ENCODE measurements at places on chromosomes 13 and 19. TPM values are rescaled to one million over a fixed set of nuclear protein-coding genes. Genes with fewer than 3 reads are reported as not detected.

GRCh38 chr19:10122045-10122444 lies 2.3 kb upstream of the EIF3G start:
- no peak for DNase-seq

- no peak for DNase-seq
Measured at GRCh38 chr19:34263745-34264237, 9.4 kb downstream of the GARRE1 start.

DNA sequence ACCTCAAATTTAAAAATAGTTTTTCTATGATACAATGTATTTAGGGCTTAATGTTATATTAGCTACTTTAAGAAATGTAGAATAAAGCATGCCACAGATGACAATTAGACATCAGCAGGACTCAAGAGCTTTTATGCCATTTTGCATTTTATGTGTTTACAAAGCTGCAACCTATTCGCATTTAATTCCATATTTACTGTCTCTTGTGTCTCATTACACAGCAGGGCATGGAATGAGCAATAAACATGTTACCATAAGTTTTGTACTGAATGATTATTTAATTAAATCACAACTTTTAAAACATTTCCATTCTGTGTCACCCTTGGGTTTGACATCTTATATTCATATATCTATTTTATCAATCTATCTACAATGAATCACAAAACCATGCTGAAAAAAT lies 1756.9 kb downstream of the PCDH9 start:
- DNase-seq: no peak

- DNase-seq: no peak
Measured at GRCh38 chr19:9958379-9958821, 22.1 kb upstream of the OLFM2 start.

GRCh38 chr13:99217461-99218110 lies 16.9 kb downstream of the UBAC2 start:
- DNase-seq: no peak

GRCh38 chr19:7582446-7582845 lies 13.2 kb upstream of the CAMSAP3 start:
- peak; percentile 44 for DNase-seq

DNA sequence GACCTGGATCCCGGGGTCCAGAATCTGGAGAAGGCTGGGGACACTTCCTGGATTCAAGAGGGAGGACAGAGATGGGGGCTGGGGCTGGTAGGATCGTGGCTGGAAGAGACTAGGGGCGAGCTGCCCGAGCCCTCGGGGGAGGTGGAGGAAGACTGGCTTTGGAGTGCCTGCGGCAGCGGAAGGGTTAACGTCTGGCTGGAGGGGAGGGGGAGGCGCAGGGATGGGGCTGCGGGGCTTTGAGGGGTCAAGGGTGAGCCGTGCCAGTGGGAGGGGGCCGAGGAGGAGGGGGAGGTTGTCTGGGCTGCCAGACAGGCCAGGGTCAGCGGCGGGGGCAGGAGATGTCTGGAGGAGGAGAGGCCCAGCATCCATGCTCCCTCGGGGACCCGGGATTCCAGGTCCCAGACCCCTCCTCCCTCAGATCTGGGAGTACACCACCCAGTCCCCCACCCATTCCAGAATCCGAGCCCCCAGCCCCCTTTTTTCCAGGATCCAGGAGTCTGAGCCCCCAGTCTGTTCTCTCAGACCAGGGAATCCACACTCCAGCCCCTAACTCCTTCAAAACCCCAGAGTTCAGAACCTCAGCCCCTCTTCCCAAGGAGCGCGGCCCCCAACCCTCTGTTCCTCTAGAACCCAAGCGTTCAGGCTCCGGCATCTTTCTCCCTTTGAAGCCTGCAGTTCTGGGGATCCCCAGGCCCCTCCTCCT lies 3.2 kb upstream of the SPACA6 start:
- no peak for DNase-seq

- DNase-seq: no peak
Measured at GRCh38 chr19:38304866-38305429, 897 bp downstream of the C19orf33 start.

- peak; percentile 96 for DNase-seq
Measured at GRCh38 chr19:15449620-15450527, at the start of gene WIZ. TSS of gene WIZ (minus strand) at chr19:15449956. CDS start at chr19:15448307, 1,649 bp downstream.

GRCh38 chr13:90928109-90928508 lies 419.4 kb upstream of the MIR17HG start:
- no peak for DNase-seq

DNA sequence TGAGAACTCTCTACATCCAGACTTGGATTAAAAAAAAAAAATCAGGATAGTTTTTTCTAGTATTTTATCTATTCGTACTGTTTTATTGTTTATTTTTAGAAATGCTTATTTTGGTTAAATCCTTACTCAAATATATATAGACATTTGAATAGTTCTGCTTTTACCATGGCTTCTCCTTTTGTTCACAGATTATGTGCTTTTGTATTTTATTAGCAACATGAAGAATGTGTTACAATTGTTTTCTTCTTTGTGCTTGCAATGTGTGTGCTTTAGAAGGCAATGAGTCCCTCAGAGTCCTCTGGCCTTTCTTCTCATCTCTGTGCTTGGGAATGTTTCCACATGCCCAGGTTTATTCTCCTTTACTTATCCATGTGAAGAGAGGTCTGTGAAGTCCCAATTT lies 324.0 kb downstream of the KCNRG start:
- no peak for DNase-seq

GRCh38 chr13:71219698-71220415 lies 647.1 kb downstream of the DACH1 start:
- no peak for DNase-seq

- DNase-seq: no peak
Measured at GRCh38 chr13:32889986-32890565, 126.1 kb upstream of the KL start.

- DNase-seq: peak; percentile 81
Measured at GRCh38 chr19:3403489-3404323, 37.3 kb downstream of the NFIC start.

DNA sequence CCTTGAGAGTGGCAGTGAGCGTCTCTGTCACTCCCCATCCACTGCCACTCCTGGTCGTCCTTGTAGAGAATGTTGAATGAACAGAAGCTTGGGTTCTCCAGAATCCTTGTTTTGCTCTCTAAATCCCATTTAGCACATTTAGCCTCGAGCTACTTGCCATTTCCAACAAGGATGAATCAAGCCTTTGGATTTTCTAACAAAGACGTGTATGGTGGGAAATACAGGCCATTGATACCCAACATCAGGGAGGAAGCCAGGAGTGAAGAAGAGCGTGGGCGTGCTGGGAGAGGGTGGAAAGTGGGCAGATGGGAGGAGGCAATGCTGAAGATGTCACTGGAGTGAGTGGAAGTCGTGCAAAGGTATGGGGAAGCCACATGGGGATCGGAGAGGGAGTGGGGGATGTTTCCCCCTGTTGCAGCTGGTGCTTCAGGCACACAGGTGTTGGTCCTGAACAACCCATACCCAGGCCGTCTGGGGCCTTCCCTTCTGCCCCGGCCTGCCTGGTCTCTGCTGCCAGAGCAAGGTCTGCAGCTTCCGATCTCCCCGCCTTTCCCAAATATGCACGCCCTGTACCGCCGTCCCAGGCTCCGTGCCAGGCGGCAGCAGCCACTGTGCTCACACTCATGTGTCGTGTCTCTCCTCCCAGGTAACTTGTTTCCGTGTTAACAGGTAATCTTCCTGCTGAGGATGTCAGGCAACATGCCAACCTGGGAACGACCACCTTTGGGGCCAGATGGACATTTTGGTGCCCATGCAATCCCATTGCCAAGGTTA lies 48.7 kb downstream of the ZIC5 start:
- DNase-seq: no peak

DNA sequence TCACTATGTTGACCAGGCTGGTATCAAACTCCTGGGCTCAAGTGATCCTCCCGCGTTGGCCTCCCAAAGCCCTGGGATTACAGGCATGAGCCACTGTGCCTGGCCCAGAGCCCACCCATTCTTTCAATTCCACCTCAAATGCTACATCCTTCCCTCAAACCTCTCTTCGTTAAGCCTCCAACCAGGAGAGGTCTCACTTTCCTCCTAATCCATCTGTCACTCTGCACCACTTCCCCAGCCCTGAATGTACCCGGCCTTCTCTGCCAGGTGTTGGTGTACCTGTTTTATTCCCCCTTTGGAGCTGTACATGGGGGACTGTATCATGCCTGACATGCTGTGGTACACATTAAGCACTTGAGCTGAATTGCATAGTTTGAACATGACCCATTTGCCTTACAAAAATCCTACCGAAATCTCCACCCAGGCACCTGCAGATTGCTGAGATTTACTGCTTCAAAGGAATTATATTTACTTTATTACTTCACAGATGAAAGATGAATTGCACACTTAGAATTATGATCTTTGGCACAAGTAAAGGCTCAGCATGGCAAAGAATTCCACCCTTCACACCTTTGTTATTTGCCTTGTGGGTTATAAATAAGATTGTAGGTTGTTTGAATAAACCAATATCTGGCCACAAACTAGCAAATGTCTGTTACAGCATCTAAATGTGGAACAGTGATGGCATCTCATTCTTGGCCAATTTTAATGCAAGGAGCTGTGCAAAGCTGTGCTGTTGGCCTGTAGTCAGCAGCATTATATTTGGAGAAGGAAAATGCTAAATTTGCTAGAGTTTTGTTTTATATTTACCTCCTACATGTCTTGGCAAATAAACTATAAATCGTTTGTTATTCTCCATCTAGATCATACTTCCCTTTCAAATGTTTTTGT lies 15.6 kb upstream of the WASF3 start:
- no peak for DNase-seq

- no peak for DNase-seq
Measured at GRCh38 chr13:56697011-56697410, 443.7 kb upstream of the PRR20A start.

- DNase-seq: no peak
Measured at GRCh38 chr19:10963865-10964264, 3.0 kb downstream of the SMARCA4 start.

- no peak for DNase-seq
Measured at GRCh38 chr13:71374471-71375049, 492.4 kb downstream of the DACH1 start.

DNA sequence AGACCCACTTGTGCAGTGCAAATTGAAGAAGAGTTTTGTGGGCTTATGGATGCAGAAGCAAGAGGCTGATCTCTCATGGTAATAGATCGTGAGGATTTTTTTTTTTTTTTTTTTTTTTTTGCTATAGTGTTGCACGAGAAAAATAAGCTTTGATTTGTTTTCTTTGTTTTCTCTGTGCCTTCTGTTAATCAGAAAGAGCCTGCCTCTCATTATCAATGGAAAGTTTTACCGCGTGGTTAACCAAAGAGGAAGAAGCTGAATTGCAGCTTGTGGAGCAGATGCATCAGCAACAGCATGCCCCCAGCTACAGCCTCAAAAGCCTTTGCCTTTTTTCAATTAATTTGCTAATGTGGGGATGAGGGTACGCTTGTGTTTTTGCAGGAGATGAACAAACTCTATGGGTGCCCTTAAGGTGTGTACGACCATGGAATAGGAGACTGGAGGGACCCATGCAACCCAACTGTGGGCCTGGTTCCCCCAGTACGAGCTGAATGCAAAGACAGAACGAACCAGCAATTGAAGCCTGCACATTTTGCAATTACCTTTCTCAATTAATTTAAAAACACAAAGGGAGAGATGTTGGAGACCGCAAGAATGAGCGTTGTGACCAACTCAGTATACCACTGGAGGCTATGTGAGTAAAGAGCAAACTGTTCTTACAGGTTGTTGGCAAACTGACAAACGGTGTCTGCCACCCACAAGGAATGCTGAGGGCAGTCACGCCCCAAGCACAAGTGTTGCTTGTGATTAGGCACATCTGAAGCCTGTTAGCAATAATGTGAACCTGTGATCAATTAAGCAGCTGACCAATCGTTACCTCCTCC lies 58.6 kb upstream of the SPRY2 start:
- no peak for DNase-seq

GRCh38 chr13:41590122-41590521 lies 132.8 kb downstream of the RGCC start:
- no peak for DNase-seq

GRCh38 chr13:89380101-89380500 lies 1708.9 kb downstream of the SLITRK5 start:
- no peak for DNase-seq

DNA sequence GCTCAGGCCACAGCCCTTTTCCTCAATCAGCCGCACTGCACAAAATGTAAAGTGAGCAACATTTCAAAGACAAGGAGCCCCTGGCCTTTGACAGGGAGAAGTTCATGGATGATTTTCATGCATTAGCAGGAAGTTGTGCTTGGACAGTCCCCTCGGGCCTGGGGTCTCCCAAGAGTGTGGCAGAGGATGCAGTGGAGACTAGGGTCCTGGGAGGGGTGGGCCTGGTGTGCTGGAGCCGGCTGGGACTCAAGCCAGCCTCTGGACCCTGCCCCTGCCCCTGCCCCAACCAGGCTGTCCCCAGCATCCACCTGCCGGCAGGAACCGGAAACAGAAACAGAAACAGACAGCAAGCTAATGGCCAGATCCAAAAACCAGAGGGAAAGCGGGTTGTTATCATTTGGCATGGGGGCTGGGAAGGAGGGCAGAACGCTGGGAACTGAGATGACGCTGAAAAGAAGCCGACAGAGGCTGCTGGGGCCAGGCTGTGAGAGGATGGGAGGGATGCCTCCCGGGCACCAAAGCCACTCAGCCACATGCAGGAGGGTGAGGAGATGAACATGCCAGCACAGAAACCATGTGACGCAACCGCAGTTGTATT lies 2.3 kb downstream of the GAS6 start:
- DNase-seq: no peak

DNA sequence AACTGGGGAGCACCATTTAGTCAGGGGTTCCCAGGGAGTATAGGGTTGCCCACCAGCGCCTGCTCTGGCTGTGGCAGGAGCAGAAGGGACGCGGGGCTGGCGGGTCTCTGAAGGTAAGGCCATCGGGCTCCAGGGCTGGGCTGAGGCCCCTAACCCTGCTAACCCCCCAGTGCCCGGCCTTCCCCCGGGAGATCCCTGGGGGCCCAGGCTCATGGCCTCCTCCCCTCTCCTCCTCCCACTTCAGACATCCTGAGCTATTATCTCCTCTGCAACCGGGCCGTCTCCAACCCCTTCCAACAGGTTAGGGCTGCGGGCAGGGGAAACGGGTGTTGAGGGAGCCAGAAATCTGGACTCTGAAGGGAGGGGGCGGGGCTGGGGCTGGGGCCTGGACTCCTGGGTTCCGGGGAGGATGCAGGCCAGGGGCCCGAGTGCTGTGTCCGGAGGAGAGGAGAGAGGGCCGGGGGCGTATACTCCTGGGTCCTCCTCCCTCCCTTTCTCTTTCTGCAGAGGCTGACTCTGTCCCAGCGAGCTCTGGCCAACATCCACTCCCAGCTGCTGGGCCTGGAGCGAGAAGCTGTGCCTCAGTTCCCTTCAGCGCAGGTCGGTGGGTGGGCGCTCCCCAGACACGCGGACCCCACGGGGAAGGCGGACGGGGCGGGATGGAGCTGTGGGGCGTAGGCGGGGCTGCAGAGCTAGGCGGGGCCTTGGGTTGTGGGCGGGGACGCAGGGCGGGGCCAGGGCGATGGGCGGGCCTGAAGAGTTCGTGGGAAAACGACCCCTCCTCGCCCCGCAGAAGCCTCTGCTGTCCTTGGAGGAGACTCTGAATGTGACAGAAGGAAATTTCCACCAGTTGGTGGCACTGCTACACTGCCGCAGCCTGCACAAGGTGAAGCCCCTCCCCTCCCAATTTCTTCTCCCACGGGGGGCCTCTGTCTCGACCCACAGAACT lies 15.3 kb downstream of the TTYH1 start:
- no peak for DNase-seq

GRCh38 chr13:39406688-39407087 lies 196.3 kb downstream of the LHFPL6 start:
- DNase-seq: no peak

The MUC16 gene
- total RNA-seq: not detected

The AP2S1 gene
- total RNA-seq: 88.9 TPM

The C19orf85 gene
- not detected for total RNA-seq

The NDUFA13 gene
- total RNA-seq: 170 TPM

The SMIM44 gene
- not detected for total RNA-seq

The KANK2 gene
- 117 TPM for total RNA-seq

The ZFP28 gene
- 7.4 TPM for total RNA-seq

The RNASEH2A gene
- 3.3 TPM for total RNA-seq

The EXOC3L2 gene
- 1.7 TPM for total RNA-seq
